ENCODE measurements at places on chromosomes 13 and 19.

GRCh38 chr13:110944121-110944967, 29.5 kb upstream of the ANKRD10 start:
- no peak for DNase-seq

GRCh38 chr19:6035026-6035425, 57.1 kb upstream of the RANBP3 start:
- DNase-seq = no peak

- DNase-seq = no peak
These were observed 300.0 kb downstream of the NALCN start for GRCh38 chr13:101116341-101116740.

GRCh38 chr13:47069133-47069532, 172.3 kb upstream of the HTR2A start:
- no peak for DNase-seq

DNA sequence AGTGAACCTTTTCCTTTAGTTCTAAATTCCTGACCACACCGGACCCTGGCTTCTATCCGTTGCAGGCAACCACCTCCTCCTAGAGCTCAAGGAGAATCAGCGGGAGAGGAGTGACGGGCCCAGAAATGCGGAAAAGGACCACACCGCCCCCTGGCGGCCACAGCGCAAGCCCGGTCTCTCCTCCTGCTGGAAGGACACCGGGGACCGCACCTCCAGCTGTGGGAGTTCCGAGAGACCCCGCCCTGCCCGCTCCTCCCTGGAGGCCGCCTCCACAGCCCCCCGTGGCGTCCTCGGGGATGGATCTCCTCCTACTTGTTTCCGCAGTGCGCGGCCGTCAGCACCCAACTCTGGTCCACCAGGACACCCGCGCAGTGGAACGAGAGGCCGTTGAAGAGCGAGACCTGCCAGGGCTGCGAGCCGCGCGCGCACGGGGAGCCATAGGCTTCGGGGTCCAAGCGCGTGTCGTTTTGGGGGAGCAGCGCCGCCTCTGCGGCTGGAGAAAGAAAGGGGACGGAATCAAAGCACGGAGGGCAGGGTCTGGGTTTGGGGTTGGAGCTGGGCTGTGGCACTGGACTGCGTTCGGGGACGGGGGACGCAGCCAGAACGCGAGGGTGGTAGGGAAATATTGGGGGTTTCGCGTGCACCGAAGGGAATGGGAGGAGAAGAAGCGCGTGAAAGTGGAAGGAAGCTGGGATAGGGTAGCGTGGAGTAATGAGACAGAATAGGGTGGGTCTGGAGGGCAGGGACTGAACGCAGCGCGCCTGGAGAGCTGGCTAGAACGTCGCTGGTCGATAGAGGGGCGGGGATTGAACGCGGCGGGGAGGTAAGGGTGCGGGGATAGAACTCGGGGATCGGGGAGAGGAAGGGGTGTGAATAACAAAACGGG, 2.5 kb downstream of the KLK10 start:
- peak; percentile 41 for DNase-seq

- DNase-seq = no peak
These were observed 4.3 kb downstream of the SPRED3 start for GRCh38 chr19:38392707-38393308.

DNA sequence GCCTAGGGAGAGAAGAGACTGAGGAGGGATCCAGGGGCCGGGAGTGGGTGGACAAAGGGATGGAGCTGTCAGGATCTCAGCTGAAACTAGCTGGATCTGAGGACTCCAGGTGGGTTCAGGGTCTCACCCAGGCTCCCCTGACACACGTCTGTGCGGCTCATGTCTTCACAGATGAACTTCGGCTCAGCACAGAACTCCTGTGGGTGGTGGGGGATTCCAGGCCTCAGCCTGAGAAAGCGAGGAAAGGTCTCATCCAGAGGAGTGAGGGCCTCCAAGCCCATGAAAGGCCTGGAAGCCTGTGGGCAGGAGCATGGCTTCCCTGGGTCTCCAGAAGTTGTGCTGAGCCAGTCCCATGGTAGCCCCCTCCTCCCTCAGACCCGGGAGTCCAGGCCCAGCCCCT, 1.4 kb downstream of the CAPN12 start:
- DNase-seq = no peak

GRCh38 chr19:7980168-7980567, 25.3 kb downstream of the ELAVL1 start:
- DNase-seq = no peak

DNA sequence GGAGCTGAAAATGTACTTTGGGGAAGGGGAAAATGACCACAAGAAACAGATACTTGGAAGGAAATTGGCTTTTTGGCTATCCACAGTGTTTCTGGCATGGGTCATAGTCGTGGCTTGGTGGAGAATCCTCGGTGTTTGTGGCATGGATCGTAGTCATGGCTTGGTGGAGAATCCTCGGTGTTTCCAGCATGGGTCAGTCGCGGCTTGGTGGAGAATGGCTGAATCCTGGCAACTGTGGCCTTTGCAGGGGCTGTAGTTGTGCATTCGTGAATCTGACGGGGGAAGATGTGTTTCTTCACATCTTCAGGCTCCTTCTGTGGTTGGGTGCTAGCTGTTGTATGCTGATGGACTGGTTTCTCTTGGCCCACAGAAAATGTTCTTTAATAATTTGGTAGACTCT, 61.7 kb upstream of the MCF2L start:
- no peak for DNase-seq

GRCh38 chr19:38647966-38648768, 718 bp downstream of the ACTN4 start:
- DNase-seq = no peak
